ENCODE measurements at places on chromosomes 7 and 10.

- DNase-seq = peak; percentile 83
These were observed 85.1 kb upstream of the LANCL2 start for GRCh38 chr7:55280031-55280454.

DNA sequence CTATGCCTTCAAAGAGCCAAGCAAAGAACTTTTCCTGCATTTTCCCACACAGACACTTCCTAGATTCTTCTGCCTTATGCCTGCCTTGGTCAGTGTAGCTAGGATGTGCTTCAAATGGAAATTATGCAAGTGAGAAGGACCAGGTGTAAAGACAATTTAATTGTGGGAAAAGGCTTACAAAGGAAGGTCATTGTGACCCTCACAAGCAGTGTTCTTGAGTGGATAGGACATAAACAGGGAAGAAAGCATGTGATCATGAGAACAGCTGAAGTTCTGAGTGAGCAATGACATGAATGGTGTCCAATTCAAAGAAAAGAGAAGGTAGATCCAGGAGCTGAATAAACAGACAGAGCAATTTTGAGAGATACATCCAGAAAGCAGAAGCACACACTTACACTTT is 1.3 kb upstream of the PIP start:
- DNase-seq = no peak

- DNase-seq = no peak
These were observed 141.2 kb upstream of the KLF6 start for GRCh38 chr10:3926258-3926657.

DNA sequence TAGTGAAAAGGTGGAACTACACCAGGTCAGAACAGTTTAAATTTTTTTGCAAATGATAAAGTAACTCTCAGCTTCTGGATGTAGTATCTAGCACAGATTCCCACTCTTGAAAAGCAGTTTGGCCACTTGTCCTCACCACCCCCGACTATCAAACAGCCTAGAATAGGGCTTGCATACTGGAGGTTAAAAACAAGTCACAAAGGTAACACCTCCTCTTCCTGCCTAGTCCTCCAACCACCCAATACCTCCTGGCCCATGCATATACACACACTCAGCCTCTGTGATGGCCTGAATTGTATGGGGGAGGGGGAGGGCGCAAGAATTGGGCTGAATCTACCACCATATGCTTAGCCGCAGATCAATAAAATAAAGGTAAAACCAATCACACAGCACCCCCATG is 5.7 kb downstream of the SKAP2 start:
- DNase-seq = no peak

GRCh38 chr7:140281960-140282359 is 105.2 kb upstream of the KDM7A start:
- DNase-seq = no peak

- peak; percentile 44 for DNase-seq
These were observed 64.2 kb downstream of the PHYHIPL start for GRCh38 chr10:59240582-59241183.

DNA sequence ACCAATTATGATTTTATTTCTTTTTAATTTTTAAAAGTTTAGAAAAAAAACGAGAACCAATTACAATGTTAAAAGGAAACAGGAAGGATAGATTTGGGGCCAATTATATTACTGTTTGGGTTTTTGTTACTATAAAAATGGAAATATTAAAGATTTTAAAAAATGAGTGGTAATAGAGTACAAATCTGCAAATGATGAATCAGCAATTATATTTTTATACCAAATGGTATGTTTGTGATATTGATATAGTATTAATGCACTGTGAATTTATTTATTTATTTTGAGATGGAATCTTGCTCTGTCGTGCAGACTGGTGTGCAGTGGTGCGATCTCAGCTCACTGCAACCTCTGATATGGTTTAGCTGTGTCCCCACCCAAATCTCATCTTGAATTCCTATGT is 11.5 kb upstream of the GARIN1A start:
- no peak for DNase-seq

DNA sequence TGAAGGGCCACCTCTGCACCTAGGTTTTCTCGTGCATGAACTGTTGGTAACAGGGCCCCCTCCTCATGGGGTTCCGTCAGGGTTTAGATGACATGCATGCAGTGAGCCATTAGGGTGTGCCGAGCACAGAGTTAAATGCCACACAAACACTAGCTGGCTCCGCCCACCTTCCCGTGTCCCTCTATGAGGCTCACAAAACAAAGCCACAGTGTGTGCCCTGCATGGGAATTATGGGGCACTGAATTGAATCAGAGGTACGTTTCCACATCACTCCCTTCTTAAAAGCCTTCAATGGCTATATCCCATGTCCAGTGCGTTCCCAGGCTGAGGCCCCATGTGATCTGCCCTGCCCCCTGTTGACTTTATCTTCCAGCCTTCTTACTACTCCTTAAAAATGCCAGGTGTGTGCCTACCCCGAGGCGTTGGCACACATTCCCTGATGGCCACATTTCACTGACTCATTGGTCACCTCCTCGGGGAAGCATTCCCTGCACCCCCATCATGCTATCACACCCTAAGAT is 35.7 kb downstream of the GSDME start:
- DNase-seq = no peak

GRCh38 chr10:122659126-122659525 is 40.5 kb downstream of the C10orf120 start:
- DNase-seq = no peak

DNA sequence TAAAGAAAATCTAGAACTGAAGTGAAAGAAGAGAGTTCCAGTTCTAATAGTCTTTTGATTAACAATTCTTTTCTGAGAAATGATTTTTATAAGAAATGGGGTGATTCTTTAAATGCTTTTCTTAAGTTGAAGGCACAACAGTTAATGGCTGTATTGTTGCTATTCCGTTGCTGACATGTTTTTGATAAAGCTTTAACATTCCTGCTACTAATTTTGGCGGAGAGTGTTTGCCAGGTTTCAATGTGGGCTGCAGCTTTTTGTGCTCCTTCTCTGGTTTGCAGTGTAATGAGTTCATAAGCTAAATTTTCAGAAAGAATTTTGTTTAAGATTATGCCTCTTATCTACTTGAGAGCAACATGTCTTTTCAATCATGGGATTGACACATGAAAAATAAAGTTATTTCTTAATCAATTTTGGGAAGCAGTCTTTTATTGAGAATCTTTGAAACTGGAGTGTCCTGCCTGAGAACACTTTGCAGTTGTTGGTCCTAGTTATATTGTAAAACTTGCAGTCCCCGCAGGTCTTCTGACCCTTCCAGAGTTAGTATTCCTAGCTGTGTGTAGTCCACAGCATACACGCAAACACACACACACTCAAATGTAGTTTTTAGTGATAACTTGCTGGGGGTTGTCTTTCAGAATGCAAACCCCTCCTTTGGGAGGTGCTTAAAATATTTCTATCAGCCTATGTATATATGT is 56.7 kb downstream of the COL17A1 start:
- no peak for DNase-seq

GRCh38 chr7:139915268-139915863 is 86.3 kb downstream of the TBXAS1 start:
- no peak for DNase-seq

GRCh38 chr10:132305654-132306342 is 2.0 kb downstream of the STK32C start:
- no peak for DNase-seq

- DNase-seq = no peak
These were observed 12.8 kb downstream of the NRAP start for GRCh38 chr10:113651021-113651420.

GRCh38 chr7:5692112-5692844 is 89.2 kb downstream of the RNF216 start:
- DNase-seq = no peak

DNA sequence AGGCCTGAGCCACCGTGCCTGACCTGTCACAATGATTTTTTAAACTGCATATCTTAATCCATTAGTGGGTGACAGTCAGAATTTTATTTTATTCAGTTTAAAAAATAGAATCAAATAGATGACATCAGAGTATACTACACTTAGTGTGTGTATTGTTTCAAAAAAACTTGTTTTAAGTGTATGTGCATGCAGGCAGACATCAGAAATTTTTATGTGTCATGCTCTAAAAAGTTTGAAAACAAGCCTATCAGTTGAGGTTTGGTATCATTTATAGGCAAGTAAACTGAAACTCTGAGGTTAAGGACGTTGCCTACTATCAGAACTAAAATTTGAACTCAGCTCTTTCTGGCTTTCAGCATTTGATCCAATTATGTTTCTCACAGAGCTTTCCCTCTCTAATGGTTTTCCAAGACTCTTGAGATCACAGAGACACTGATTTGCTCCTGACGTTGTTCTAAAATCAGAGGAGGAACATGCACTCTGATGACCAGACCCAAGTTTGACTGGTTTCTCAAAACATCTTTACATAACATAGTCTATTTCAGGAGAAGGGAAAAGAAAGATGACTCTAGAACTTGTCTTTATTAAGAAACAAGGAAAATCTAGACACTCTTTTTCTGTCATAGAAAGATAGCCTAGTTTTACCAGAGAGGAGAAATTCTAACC is 188.6 kb downstream of the AUTS2 start:
- DNase-seq = no peak

GRCh38 chr10:94125856-94126255 is 132.1 kb downstream of the PLCE1 start:
- no peak for DNase-seq

DNA sequence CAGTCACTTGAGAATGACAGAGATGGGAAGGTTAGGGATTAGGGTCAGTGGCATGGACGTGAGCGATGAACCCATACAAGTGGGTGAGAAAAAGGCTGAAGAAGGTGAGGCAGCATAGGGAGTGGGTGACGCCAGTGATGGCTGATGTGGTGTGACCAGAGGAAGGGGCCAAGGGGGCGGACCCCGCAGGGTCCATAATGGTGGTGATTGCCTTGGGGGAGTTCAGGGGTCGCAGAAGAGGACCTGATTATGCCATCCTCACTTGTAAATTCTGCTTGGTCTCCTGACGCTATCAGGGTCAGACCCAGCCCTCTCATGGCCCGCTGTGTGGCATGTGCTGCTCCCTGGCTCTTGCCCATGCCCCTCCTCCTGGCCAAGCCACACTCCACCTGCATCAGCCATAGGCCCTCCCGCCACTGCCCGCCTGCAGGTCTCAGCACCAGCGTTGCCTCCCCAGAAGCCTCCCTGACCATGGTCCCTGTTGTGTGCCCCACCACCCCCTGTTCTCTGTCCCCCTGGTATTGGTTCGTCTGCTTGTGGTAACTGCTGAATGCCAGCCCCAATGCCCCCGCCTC is 235.7 kb downstream of the EBF3 start:
- peak; percentile 3 for DNase-seq

- DNase-seq = no peak
These were observed 17.0 kb upstream of the CYP2C18 start for GRCh38 chr10:94666391-94667102.

DNA sequence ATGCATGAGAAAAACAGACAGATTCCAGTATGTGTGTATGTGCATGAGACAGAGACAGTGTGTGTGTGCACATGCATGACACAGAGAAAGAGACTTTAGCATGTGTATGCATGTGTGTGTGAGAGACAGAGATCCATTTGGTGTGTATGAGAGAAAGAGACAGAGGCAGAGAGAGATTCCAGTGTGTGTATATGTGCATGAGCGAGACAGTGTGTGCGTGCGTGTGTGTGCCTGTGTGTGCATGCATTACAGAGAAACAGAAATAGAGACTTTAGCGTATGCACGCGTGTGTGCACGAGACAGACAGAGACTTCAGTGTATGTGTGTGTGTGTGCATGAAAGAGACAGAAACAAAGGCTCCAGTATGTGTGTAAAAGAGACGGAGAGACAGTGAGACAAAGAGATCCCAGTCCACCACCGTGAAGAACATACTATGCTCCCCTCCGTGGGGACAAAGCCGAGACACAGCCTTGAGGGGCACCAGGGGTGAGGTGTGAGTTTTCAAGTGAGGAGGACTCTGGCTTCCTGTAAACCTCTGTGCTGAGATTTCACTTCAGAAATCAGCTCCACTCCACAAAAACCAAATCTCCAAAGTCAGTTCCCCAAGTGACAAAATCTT is 188.9 kb downstream of the GRID1 start:
- DNase-seq = no peak

DNA sequence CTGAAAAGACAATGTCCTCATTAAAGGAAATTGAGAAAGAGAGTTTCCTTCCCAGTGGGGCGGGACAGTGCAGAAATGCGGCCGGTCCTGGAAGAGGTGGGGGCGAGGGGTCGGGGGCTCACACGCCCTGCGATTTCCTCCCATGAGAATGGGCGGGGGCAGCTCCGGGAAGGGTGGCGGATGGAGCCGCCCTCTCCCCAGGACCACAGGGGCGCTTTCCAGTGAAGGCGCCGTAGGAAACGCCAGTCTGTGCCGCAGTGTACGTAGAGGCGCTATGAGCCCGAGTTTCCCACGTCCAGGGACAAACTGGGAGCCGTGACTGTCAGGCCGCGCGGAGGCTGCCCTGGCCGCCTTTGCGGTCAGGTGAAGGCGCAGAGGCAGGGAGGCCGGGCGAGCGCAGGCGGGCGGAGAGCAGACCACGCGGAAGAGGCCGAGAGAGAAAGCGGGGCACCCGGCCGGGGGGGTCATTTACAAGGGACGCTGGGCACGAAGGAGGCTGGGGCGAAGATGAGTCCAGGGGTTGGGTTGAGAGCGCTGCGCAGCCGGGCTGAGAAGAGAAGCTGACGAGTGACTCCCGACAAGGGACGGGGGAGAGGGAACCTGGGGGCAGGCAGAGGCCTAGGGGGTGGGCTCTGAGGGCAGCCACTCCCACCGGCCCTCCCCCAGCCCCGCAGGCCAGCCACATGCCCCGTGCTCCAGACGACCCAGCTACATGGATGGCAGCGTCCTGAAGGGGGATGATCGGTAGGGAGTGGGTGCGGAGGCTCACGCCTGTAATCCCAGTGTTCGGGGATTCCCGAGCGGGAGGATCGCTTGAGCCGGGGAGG is 45.0 kb downstream of the ALOX5 start:
- DNase-seq = peak; percentile 45

DNA sequence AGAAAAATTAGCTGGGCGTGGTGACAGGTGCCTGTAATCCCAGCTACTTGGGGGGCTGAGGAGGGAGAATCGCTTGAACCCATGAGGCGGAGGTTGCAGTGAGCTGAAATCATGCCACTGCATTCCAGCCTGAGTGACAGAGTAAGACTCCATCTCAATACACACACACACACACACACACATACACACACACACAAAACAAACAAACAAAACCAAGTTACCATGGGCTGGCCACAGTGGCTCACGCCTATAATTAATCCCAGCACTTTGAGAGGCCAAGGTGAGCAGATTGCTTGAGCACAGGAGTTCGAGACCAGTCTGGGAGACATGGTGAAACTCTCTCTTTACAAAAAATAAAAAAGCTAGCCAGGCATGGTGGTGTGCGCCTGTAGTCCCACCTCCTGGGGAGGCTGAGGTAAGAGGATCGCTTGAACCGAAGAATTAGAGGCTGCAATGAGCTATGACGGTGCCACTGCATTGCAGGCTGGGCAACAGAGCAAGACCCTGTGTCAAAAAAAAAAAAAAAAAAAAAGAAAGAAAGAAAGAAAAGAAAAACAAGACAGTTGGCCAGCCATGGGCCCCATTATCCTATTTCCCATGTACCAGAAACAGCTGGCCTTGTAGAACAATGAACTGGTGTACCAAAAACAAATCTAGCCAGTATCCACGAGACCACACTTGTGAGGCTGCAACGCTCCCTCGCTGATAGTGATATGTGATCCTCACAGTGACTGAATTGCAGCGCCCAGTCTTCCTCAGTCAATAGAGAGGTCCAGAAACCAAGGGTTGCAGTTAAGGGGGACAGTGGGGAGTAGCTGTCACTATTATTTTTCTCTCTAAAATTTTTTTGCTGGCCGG is 6.6 kb upstream of the AGFG2 start:
- no peak for DNase-seq

GRCh38 chr7:47104206-47104549 is 477.7 kb downstream of the TNS3 start:
- no peak for DNase-seq

All from D341Med (cell line).